ENCODE measurements at places on chromosomes 3 and 15. TPM values are rescaled to one million over a fixed set of nuclear protein-coding genes. Genes with fewer than 3 reads are reported as not detected.

DNA sequence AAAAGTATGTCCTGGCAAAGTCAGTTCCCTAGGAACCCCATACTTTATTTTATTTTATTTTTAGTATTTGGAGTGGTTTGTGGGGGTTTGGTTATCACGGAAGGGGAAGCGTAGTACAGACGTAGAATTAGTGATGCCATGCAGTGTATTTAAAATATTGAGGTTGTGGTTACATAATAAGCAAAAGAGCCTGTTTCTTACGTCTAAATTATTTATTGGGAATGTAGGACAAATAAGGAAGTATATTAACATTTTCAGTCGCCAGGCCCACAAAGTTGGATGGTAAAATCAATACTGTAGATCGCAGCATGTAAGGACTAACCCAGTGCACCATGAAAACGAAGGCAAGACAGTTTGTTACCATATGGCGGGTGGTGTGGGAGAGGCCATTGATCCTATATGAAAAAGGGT lies 558 bp downstream of the DTWD1 start:
- no peak for DNase-seq
- no peaks in the 10 kb centered on the region for H3K36me3 ChIP-seq
- peak overlapping the region; percentile 63 for H3K4me3 ChIP-seq

- H3K27me3 ChIP-seq = no peaks in the 10 kb centered on the region
- no peak overlapping the region for H3K27ac ChIP-seq
- H3K4me1 ChIP-seq = no peaks in the 10 kb centered on the region
- H3K4me3 ChIP-seq = no peak overlapping the region
These were observed 288.6 kb downstream of the CLSTN2 start for GRCh38 chr3:140223631-140224030.

DNA sequence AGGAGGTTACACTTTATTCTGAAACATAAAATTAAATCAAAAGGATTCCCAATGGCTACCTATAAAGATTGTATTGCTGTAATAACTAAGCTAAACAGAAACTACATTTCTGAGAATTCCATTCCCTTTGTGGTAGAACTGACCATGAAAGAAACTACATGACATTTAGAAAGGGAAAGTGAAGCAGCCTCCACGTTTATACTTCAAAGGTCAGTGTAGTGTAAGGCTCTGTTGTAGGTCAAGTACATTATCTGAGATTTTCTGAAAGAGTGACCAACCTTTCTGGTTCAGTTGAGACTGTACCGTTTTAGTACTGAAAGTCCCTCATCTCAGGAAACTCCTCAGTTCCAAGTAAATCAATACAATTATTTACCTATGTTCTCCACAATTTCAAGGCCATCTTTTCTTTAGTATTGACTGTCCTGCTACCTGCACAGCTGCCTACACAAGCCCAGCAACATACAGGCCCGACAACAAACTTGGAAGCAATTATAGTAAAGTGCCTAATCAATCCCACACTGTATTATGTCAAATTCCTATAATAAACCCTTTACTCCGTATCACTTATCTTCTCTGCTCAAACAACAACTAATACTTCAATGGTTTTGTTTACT lies 343.0 kb downstream of the PLOD2 start:
- H3K27ac ChIP-seq = no peak overlapping the region
- no peak overlapping the region for H3K4me3 ChIP-seq
- H3K36me3 ChIP-seq = no peaks in the 10 kb centered on the region
- no peaks in the 10 kb centered on the region for H3K4me1 ChIP-seq

- H3K27ac ChIP-seq = no peak overlapping the region
- no peak overlapping the region for H3K4me3 ChIP-seq
- DNase-seq = no peak
- H3K4me1 ChIP-seq = no peaks in the 10 kb centered on the region
- H3K27me3 ChIP-seq = no peaks in the 10 kb centered on the region
These were observed 25.4 kb downstream of the DENND4A start for GRCh38 chr15:65766422-65767263.

- no peak overlapping the region for H3K4me3 ChIP-seq
- no peaks in the 10 kb centered on the region for H3K4me1 ChIP-seq
- no peak overlapping the region for H3K27ac ChIP-seq
- no peak for DNase-seq
- H3K36me3 ChIP-seq = no peaks in the 10 kb centered on the region
These were observed 72.7 kb upstream of the LRTM1 start for GRCh38 chr3:55000546-55000945.

DNA sequence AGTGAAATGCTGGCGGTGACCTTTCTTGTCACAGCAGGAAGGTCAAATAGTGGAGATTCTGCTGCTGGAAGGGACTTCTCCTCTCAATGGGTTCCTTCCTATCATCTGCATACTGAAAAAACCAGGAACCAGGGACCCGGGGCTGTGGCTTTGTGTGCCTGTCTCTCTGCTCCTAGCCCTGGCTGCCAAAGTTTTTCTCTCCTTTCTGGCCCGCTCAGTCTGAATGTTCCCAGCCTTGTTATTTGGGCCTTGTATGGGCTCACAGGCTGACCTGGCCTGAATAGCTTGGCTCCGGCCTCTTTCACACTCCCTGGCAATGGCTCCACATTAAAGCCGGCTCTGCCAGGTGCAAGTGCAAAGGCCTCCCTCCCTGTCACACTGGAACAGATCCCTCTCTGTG lies 94.7 kb downstream of the LRIG1 start:
- no peak overlapping the region for H3K4me3 ChIP-seq
- H3K27me3 ChIP-seq = no peaks in the 10 kb centered on the region
- no peaks in the 10 kb centered on the region for H3K36me3 ChIP-seq
- no peak for DNase-seq

DNA sequence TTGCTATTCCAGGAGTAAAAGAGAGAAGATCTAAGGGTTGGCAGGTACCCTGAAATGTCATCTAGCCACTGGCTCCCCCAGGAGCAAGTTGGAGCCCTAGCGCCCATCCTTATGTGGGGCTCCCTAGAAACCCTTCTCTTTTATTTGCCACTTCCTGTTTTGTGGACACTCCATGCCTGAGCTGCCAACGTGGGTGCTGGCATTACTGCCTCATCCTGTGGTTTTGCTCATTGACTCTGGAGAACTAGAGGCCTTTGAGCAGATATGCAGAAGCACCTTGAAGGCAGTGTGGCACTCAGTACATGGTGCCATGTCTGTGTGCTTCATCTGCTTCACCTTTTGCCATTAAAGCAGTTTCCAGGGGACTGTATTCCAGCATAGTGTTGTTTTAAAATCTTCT lies 8.1 kb downstream of the EDEM1 start:
- no peak overlapping the region for H3K4me3 ChIP-seq
- no peak for DNase-seq
- H3K27ac ChIP-seq = no peak overlapping the region
- no peaks in the 10 kb centered on the region for H3K27me3 ChIP-seq
- H3K36me3 ChIP-seq = no peaks in the 10 kb centered on the region

GRCh38 chr15:49979705-49980382 lies 139.2 kb downstream of the ATP8B4 start:
- H3K27me3 ChIP-seq = no peaks in the 10 kb centered on the region
- H3K4me1 ChIP-seq = no peaks in the 10 kb centered on the region
- no peak for DNase-seq
- H3K27ac ChIP-seq = no peak overlapping the region
- H3K36me3 ChIP-seq = no peaks in the 10 kb centered on the region
- H3K4me3 ChIP-seq = no peak overlapping the region

- H3K36me3 ChIP-seq = no peaks in the 10 kb centered on the region
- no peak for DNase-seq
- no peak overlapping the region for H3K4me3 ChIP-seq
- H3K27me3 ChIP-seq = no peaks in the 10 kb centered on the region
- H3K4me1 ChIP-seq = no peaks in the 10 kb centered on the region
These were observed 62.6 kb upstream of the ATP11B start for GRCh38 chr3:182730675-182731042.

- H3K4me3 ChIP-seq = no peak overlapping the region
- no peaks in the 10 kb centered on the region for H3K27me3 ChIP-seq
- H3K4me1 ChIP-seq = no peaks in the 10 kb centered on the region
- H3K27ac ChIP-seq = no peak overlapping the region
These were observed 14.7 kb downstream of the STAB1 start for GRCh38 chr3:52509753-52510328.

GRCh38 chr15:90161950-90162361 lies 39.2 kb upstream of the SEMA4B start:
- no peak overlapping the region for H3K4me3 ChIP-seq
- H3K27ac ChIP-seq = peak overlapping the region; percentile 85
- DNase-seq = no peak
- no peaks in the 10 kb centered on the region for H3K27me3 ChIP-seq

DNA sequence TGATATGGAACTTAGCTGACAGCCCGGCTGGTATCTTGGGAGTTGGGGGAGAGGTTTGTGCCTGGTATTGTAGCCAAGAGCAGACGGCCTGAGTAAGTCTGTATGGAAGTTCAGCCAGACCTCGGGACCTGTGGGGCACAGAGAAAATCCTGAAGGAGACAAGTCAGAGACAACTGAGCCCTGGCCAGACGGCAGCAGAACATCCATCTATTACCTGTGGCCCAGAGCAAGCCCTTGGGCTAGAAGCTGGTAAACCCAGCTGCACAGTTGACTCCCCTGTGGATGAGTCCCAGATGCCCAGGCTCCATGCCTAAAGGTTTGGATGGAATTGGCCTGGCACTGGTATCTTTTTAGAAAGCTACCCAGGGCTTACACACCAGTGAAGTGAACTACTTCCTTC lies 70.4 kb upstream of the DLG1 start:
- peaks cover 5% of the 10 kb centered on the region for H3K4me1 ChIP-seq
- no peak for DNase-seq
- H3K27me3 ChIP-seq = no peaks in the 10 kb centered on the region
- no peaks in the 10 kb centered on the region for H3K36me3 ChIP-seq
- no peak overlapping the region for H3K4me3 ChIP-seq

- H3K36me3 ChIP-seq = no peaks in the 10 kb centered on the region
- H3K27ac ChIP-seq = peak overlapping the region; percentile 90
- H3K27me3 ChIP-seq = no peaks in the 10 kb centered on the region
- DNase-seq = peak; percentile 40
- peak overlapping the region; percentile 99 for H3K4me3 ChIP-seq
These were observed 679 bp downstream of the IQGAP1 start for GRCh38 chr15:90388462-90389380.

- H3K27ac ChIP-seq = no peak within 1 kb of the TSS
- H3K27me3 ChIP-seq = no peaks in the 10 kb centered on the region
- no peaks in the 10 kb centered on the region for H3K4me1 ChIP-seq
- H3K4me3 ChIP-seq = peak within 1 kb of the TSS; percentile 5
- DNase-seq = no peak
- no peaks in the 10 kb centered on the region for H3K36me3 ChIP-seq
These were observed at the start of gene SPESP1 for GRCh38 chr15:68930268-68931022. Gene SPESP1, plus strand, starts transcription at chr15:68930525. Its CDS starts 129 bp downstream, at chr15:68930654.

- peak; percentile 22 for DNase-seq
- H3K27ac ChIP-seq = no peak overlapping the region
- peak overlapping the region; percentile 72 for H3K4me3 ChIP-seq
- H3K4me1 ChIP-seq = peaks cover 7% of the 10 kb centered on the region
- H3K36me3 ChIP-seq = no peaks in the 10 kb centered on the region
These were observed 472 bp downstream of the BSN start for GRCh38 chr3:49554633-49555265.

DNA sequence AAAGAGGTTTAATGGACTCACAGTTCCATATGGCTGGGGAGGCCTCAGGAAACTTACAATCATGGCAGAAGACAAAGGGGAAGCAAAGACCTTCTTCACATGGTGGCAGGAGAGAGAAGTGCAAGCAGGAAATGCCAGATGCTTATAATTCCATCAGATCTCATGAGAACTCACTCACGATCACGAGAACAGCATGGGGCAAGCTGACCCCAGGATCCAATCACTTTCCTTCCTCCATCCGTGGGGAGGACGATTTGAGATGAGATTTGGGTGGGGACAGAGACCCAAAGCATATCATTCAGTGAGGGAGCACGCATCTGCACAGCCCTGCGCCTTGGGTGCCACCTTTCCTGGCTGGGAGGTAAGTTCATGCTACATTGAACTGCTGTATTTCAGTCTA lies 234.1 kb upstream of the ATP10A start:
- H3K27ac ChIP-seq = no peak overlapping the region
- H3K4me1 ChIP-seq = no peaks in the 10 kb centered on the region
- no peaks in the 10 kb centered on the region for H3K27me3 ChIP-seq
- DNase-seq = no peak
- no peak overlapping the region for H3K4me3 ChIP-seq

DNA sequence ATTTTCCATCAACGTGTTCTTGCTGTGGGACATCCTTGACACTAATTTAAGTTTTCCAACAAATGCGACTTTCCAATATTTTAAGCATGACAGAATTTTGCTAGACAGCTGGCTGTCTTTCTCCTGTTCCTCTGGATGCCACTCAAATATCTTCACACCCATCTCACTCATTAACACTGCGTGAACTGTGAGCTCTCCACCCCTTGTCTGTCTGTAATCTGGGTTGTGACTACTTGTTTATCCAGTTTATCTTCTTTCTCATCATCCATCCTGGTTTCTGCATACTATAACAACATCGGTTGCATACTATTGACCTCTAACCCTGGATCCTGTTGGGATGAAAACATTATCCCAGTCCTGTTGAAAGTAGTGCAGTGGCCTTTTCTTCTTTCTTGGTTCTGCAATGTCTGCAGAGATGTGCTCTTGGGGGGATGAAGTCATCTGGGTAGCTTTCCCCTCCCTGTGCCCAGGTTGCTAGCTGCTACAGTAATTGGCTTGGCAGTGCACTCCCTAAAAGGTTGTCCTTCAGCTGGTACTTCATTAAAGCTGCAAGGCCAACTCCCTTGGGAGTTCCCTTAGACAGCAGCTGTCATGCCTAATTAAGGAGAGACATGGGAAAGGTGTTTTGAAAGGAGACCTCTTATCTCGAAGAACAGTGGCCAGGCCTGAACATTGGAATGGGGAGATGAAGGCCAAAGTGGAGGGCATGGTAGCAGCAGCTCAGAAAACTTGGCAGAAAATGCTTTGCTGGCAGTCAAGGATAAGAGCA lies 24.7 kb downstream of the KAT2B start:
- H3K36me3 ChIP-seq = no peaks in the 10 kb centered on the region
- no peaks in the 10 kb centered on the region for H3K27me3 ChIP-seq
- peak overlapping the region; percentile 4 for H3K27ac ChIP-seq
- no peaks in the 10 kb centered on the region for H3K4me1 ChIP-seq
- H3K4me3 ChIP-seq = no peak overlapping the region

GRCh38 chr15:40253167-40253790 lies 14.4 kb downstream of the PAK6 start:
- no peak for DNase-seq
- peaks cover 6% of the 10 kb centered on the region for H3K4me1 ChIP-seq
- H3K36me3 ChIP-seq = no peaks in the 10 kb centered on the region
- H3K27ac ChIP-seq = peak overlapping the region; percentile 35
- H3K4me3 ChIP-seq = peak overlapping the region; percentile 52
- no peaks in the 10 kb centered on the region for H3K27me3 ChIP-seq

GRCh38 chr3:100634493-100635272 lies 25.3 kb downstream of the ADGRG7 start:
- no peak overlapping the region for H3K27ac ChIP-seq
- no peak overlapping the region for H3K4me3 ChIP-seq
- no peaks in the 10 kb centered on the region for H3K4me1 ChIP-seq
- no peaks in the 10 kb centered on the region for H3K36me3 ChIP-seq

- no peaks in the 10 kb centered on the region for H3K36me3 ChIP-seq
- DNase-seq = no peak
- no peak overlapping the region for H3K27ac ChIP-seq
- no peaks in the 10 kb centered on the region for H3K27me3 ChIP-seq
These were observed 49.5 kb downstream of the FBN1 start for GRCh38 chr15:48595981-48596380.

The CPN2 gene
- not detected for total RNA-seq

The AAGAB gene
- total RNA-seq = 34.1 TPM

The ALG1L2 gene
- not detected for total RNA-seq

The ALS2CL gene
- total RNA-seq = 8.1 TPM

The GHSR gene
- total RNA-seq = not detected

The TTLL13 gene
- total RNA-seq = not detected

The MUC4 gene
- 8.6 TPM for total RNA-seq

All from prostate gland (tissue), 2 donors.